Left renal pelvis (tissue), 4 donors: ENCODE measurements at places on chromosomes 4 and X. TPM values are rescaled to one million over a fixed set of nuclear protein-coding genes. Genes with fewer than 3 reads are reported as not detected.

- no peak for DNase-seq
These were observed 19.3 kb downstream of the SLC25A53 start for GRCh38 chrX:104137496-104137895.

- DNase-seq = no peak
These were observed 93.5 kb upstream of the DKK2 start for GRCh38 chr4:107129611-107130010.

DNA sequence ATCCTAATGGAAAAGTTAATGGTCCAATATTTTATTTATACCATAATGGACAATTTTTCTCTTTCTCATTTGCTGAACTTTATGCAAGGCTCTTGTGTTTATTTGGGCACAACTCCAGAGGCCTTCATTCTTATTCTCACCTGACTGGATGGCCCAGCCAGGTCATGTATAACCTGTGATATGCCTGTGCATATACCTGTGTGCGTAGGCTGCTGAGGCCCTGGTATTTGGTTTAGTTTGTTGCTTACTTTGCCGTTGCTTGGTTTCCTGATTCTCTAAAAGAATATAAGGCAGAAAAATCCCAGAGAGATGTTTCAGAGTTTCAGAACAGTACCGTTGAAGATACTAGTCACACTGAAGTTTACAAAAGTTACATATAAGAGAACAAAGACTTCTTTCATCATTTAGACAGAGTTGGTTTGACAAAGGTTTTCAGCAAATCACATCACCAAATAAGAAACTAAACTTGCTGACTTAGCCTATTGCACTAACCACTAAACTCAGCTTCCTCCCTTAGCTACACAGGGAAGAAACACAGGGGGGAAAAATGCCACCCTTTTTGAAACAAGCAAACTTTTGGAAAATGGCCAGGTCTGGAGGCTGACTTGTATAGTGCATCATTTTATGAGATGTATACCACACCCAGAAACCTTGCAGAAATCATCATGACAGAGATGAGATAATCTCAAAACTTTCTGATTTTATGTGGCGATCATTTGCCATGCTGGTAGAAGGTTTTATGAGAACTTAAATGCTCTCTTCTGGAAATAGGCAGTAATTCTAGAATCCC, 248.5 kb downstream of the GRIA3 start:
- DNase-seq = no peak

DNA sequence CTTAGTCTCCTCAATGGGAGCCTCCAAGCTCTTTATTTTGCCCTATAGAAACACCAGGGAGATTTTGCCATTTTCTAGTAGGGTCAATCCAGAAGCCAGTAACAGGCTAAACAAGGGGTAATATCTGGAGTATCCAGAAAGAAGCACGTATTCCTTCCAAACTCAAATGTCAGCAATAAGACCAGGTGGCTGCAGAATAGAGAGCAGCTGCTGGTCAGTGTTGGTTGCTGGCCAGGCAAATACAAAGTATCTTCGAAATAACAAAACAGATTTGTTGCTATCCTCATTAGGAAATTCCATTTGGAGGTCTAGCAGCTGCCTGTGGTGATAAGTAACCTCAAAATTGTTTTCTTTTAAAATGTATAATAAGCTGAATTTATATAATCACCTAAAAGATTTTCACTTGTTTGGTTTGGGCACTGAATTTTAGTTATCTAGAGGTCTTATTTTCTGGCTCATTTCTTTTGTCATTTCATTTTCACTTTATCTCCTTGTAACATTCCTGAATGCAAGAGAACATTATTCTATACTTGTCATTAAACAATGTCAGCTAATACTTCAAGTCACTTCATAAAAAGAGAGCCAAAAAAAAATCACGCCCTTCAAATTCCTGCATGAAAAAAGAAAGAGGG, 320.6 kb downstream of the DTHD1 start:
- DNase-seq = no peak

DNA sequence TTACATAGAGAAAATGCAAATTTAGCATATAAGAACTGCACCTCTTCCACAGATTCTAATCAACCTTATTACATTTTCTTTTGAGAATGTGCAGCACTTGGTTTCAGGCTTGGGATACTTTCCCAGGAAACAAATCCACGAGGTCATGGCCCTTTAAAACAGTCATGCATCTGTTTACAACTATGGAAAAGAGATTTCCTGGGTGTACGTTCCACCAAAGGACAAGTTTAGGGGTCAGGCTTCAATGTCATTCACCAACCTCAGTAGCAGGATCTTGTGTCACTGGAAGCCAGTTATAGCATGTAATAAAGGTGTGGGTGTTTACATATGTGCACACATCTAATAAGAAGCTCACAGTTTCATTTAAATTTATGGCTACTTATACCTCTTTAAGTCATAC, 30.7 kb downstream of the EREG start:
- DNase-seq = no peak

DNA sequence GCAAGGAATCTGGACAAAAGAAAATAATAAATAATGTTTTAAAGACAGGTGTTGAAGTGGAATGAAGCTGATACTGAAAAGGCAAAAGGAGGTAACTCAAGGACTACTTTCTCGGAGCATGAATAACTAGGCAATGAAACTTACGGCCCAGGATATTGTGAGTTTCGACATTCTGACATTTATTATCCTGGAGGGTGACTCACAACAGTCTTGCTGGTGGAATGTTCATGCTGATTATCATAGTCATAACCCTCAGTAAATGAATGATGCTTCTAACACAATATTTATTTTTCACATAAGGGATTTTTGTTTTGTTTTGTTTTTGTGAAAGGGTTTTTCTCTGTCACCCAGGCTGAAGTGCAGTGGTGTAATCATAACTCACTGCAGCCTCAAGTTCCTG, 147.0 kb upstream of the HPGD start:
- DNase-seq = no peak

- DNase-seq = no peak
These were observed 132.6 kb upstream of the SLIT2 start for GRCh38 chr4:20119141-20119540.

GRCh38 chr4:101850698-101851097, 60.2 kb downstream of the BANK1 start:
- no peak for DNase-seq

DNA sequence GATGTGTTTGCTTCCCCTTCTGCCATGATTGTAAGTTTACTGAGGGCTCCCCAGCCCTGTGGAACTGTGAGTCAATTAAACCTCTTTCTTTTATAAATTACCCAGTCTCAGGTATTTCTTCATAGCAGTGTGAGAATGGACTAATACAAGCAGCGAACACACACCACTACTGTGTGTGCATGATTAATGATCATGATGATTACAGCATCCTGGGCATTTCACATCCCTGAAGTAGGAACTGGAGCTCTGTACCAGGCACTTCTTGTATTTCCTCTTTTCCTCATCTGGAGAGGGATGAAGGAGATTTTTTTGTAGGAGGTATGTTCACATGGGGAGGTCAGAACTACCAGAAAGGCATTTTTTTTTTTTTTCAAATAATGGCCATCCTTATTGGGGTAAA, 60.8 kb downstream of the PPM1K start:
- no peak for DNase-seq

DNA sequence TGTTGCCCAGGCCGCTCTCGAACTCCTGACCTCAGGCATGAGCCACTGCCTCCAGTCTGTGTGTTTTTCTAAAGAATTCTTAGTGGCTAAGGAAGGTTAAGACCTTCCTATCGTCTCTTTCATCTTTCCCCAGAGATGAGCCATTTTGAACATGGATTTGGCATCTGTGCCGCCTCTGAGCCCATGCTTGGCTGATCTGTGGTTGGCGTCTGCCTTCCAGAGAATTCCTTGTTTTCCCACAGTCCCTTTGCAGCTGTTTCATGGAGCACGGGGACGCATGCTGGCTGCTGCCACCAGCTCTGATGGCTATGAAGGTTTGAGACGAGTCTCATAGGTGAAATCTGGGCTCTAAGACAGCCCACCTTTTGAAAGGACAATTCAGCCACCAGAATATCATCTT, 60.4 kb downstream of the SHROOM2 start:
- DNase-seq = no peak

- DNase-seq = no peak
These were observed 50.9 kb downstream of the USP26 start for GRCh38 chrX:133045986-133046385.

- DNase-seq = no peak
These were observed 41.8 kb upstream of the ANTXR2 start for GRCh38 chr4:80114732-80115265.

DNA sequence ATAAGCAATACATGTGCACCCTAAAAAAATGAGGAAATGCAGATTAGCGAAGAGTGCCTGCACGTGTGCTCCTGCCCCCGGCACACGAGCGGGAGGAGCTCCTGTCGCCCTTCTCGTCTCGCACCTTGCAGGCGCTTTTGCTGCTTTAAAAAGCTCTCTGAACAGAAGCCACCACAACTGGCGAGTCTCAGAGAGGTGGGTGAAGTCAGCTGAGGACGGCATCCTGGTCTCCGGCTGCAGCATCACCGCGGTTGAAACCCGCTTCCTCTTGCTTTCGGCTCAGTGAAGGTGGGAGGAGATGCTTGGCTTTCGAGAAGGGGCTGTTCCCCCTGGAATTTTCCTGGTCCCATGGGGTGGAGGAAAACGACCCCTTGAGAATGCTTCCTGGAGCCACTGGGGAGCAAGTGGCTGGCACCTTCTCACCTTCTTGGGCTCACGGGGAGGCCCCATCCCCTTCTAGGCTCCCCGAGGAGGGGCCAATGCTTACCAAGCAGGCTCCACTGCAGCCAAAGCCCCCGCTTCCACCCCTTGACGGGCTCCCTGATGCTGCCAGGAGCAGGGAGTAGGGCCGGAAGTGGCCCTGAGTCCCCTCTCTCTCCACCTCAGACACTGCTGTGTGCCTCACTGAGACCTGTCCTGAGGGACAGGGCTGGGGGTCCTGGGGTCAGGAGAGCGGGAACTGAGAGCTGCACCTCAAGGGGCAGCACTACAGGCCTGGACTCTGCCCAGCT, 29.2 kb upstream of the MXD4 start:
- no peak for DNase-seq

- no peak for DNase-seq
These were observed 410.5 kb downstream of the PPP3CA start for GRCh38 chr4:100936661-100937375.

DNA sequence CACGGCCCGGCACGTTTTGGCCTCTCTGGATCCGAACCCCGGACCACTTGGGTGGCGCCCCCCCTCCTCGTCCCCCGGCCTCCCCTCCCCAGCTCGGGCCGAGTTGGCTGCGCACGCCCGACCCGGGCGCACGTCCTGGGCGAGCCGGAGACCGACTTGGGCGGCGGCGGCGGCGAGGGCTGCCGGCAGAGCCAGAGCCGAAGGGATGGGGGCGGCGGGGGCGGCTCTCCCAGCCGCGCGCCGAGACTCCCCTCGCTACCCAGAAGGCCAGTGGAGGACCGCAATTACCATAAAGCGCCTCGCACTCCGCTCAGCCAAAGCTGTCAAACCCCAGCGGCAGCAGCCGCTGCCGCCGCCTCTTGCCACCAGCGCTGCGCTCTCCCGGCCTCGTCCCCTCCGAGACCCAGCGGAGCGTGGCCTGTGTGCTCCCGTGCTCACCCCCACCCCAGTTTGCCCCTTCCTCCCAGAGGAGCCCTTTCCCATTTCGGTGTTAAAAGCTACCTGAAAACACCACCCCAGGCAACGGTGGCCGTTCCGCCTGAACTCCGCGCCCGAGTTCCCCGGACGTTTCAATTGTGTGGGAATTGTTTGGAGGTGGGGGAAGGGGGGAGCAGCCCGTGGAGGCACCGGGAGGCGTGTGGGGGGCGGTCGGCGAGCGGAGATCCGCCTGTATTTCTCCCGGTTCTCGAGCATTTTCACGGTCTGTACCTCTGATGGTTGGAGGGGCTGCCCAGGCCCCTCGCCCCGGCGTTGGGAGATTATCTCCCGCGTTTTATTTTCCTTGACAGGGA, 701 bp upstream of the BCOR start:
- no peak for DNase-seq

NAT8L gene
- 1.6 TPM for polyA plus RNA-seq

CCDC149 gene
- 21.6 TPM for polyA plus RNA-seq

HPGDS gene
- polyA plus RNA-seq = 3.3 TPM

ADGRG4 gene
- polyA plus RNA-seq = 0.04 TPM

CT45A6 gene
- not detected for polyA plus RNA-seq

HSFX2 gene
- 0.78 TPM for polyA plus RNA-seq

PPP1R2C gene
- not detected for polyA plus RNA-seq

SATL1 gene
- polyA plus RNA-seq = 0.66 TPM

HSFX4 gene
- not detected for polyA plus RNA-seq
